ENCODE measurements at places on chromosomes 12 and 14. TPM values are rescaled to one million over a fixed set of nuclear protein-coding genes. Genes with fewer than 3 reads are reported as not detected.

Gene SRRM4
- total RNA-seq, result not detected

Gene TMPO
- 82.9 TPM for total RNA-seq

Gene RD3L
- not detected for total RNA-seq

Gene LACRT
- not detected for total RNA-seq

Gene MUCL1
- total RNA-seq, result 4.7 TPM

Gene PLEKHD1
- total RNA-seq, result not detected

Gene NPFF
- not detected for total RNA-seq

Gene HCAR1
- 0.21 TPM for total RNA-seq

Gene DACT1
- total RNA-seq, result 0.21 TPM

Gene TBX3
- total RNA-seq, result 3.7 TPM

Gene FOXG1
- total RNA-seq, result not detected

Gene SLC25A47
- not detected for total RNA-seq

Gene FMNL3
- total RNA-seq, result 2.2 TPM

Gene LBHD2
- not detected for total RNA-seq

Gene BDKRB2
- 3.9 TPM for total RNA-seq

Gene KLHL33
- total RNA-seq, result not detected

Gene CLBA1
- 10.7 TPM for total RNA-seq

Gene TAS2R7
- total RNA-seq, result not detected

Gene TRHDE
- 0.78 TPM for total RNA-seq

Gene ASB2
- 0.65 TPM for total RNA-seq

Measured in airway epithelial cell (primary cell).